ENCODE measurements at places on chromosomes 1 and 21. TPM values are rescaled to one million over a fixed set of nuclear protein-coding genes. Genes with fewer than 3 reads are reported as not detected.

The ARMH1 gene
- total RNA-seq, result 128 TPM

The CFHR1 gene
- not detected for total RNA-seq

The ZNF684 gene
- 4.1 TPM for total RNA-seq

The OVAAL gene
- not detected for total RNA-seq

The CTSE gene
- total RNA-seq, result not detected

The KCNH1 gene
- total RNA-seq, result not detected

The AVPR1B gene
- total RNA-seq, result not detected

The LYPD8 gene
- not detected for total RNA-seq

The TACSTD2 gene
- total RNA-seq, result not detected

Measured in activated naive CD4-positive, alpha-beta T cell treated with anti-CD3 and anti-CD28 coated beads, Interleukin-2, amount 10 ng/mL, durations not matched to agents 5 hours and 36 hours (primary cell).